T-cell (primary cell): ENCODE measurements at places on chromosomes 16 and 17. TPM values are rescaled to one million over a fixed set of nuclear protein-coding genes. Genes with fewer than 3 reads are reported as not detected.

Gene MTSS2
- 6.6 TPM for total RNA-seq

Gene C17orf67
- total RNA-seq, result 8.6 TPM

GRCh38 chr17:43372273-43372911, 26.4 kb upstream of the ARL4D start:
- no peak for DNase-seq
- H3K4me1 ChIP-seq, result peaks cover 7% of the 10 kb centered on the region
- no peaks in the 10 kb centered on the region for H3K36me3 ChIP-seq
- no peak overlapping the region for H3K4me3 ChIP-seq
- H3K27ac ChIP-seq, result no peak overlapping the region

GRCh38 chr16:30764086-30764485, 2.0 kb downstream of the RNF40 start:
- H3K27ac ChIP-seq, result no peak overlapping the region
- H3K4me1 ChIP-seq, result peaks cover 10% of the 10 kb centered on the region
- H3K4me3 ChIP-seq, result no peak overlapping the region
- no peaks in the 10 kb centered on the region for H3K27me3 ChIP-seq

DNA sequence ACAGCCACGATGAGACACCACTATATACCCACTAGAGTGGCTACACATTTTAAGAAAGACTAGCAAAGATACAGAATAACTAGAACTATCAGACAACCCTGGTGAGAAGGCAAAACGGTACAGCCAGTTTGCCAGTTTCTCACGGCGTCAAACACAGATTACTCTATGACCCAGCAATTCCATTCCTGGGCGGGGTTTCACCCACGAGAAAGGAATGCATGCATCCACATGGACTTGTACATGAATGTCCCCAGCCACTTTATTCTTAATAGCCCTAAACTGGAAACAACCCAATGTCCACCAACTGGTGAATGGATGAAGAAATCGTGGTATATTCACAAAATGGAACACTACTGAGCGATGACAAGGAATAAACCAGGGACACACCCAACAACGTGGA, 74.5 kb downstream of the MYH10 start:
- no peak overlapping the region for H3K27ac ChIP-seq
- H3K4me1 ChIP-seq, result no peaks in the 10 kb centered on the region
- no peak for DNase-seq
